Aorta (tissue), 5 donors: ENCODE measurements at places on chromosomes 6 and 20.

GRCh38 chr6:170174771-170175643 lies 115.9 kb downstream of the DLL1 start:
- peak; percentile 45 for DNase-seq

DNA sequence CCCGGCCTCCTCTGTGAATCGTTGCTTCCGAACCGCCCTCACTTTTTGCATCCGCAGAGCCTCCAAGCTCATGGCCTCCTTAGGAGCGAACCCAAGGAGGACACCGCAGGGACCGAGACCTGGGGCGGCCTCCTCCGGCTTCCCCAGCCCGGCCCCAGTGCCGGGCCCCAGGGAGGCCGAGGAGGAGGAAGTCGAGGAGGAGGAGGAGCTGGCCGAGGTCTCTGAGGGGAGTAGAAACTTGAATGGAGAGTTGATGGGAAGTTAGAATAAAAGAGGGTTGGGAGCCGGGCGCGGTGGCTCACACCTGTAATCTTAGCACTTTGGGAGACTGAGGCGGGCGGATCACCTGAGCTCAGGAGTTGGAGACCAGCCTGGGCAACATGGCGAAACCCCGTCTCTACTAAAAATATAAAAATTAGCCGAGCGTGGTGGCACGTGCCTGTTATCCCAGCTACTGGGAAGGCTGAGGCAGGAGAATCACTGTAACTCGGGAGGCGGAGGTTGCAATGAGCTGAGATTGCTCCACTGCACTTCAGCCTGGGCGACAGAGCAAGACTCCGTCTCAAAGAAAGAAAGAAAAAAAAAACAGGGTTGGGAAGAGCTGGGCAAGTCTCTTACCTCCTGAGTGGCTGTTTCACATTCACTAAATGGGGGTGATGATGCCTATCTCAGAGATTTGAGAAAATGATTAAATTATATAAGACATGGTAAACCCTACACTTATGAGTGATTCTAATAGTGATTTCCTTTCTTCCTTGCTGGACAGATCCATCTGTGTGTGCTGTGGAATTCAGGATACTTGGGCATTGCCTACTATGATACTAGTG lies 805 bp downstream of the MSH5 start:
- DNase-seq: no peak

GRCh38 chr6:34524499-34524898 lies 31.6 kb downstream of the SPDEF start:
- peak; percentile 33 for DNase-seq

DNA sequence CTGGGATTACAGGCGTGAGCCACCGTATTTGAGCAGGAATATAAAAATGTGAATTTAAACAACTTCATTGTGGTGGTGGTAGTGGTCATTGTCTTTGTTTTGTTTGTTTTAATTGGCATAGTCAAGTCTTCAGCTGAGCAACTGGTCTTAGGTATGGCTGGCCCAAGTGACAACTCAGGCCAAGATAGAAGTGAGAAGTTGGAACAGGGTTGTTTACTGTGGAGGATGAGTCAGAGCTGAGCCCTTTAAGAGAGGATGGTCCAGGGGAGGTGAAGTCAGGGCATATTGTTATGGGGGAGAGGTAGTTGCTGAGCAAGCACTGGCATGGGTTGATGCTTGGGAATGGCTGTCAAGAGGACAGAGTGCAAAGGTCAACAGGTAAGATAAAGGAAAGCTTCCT lies 308.2 kb downstream of the FARS2 start:
- no peak for DNase-seq

DNA sequence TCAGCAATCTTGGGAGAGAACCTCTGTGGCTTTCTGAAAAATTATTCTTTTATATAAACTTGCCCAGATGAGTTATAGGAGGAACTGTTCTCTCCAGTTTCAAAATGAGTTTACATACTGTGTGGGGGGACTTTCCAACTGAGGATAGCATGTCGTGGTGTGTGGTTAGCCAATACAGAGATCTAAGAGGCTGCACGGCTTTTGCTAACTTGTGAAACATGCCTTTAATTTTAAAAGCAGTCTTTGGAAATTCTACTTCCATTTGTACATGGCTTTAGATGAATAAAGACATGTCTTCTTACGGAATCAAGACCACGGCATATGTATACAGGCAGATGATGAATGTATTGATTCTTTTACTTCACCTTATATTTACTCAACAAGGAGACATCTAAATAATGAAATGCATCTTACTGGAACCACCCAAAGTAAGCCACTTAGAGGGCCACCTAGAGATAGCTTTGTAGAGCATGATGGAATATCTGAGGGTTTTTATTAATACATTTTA lies 39.8 kb downstream of the HIVEP1 start:
- DNase-seq: no peak

DNA sequence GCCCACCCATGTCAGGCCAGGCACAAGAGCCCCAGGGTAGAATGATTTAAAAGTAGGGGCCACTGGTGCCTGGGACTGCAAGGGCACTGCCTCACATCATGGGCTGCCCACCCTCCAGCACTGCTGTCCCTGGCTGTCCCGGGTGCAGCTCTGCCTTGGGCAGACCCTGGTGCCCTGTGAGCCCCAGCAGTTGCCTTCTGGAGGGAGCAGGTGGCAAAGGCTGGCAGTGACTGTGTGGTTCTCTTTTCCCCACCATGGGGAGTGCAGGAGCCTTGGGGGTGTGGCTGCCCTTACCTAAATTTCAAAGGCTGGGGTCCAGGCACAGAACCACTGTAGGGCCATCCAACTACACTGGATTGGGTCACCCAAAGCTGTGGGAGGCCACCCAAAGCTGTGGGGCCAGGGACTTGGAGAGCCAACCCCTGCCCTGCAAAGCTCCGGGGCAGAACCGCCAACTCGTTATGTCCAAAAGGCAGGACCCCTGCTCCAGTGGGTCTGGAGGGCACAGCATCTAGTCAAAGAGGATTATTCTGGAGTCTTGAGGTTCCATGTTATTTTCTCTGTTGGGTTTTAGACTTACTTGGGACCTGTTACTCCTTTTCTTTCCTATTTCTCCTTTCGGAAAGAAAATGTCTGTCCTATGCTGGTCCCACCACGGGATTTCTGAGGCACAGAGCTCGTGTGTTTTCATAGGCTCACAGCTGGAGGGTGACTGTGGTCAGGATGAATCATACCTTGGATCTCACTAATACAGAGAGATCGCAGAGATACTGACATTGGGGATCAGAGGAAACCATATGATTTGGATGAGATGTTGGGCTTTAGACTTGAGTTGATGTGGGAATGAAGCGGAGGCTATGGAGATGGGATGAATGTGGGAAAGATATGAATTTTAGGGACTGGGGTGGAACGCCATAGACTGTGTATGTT lies 65.3 kb downstream of the RAMACL start:
- no peak for DNase-seq

GRCh38 chr6:39344821-39345280 lies 22.3 kb upstream of the KCNK16 start:
- DNase-seq: no peak

DNA sequence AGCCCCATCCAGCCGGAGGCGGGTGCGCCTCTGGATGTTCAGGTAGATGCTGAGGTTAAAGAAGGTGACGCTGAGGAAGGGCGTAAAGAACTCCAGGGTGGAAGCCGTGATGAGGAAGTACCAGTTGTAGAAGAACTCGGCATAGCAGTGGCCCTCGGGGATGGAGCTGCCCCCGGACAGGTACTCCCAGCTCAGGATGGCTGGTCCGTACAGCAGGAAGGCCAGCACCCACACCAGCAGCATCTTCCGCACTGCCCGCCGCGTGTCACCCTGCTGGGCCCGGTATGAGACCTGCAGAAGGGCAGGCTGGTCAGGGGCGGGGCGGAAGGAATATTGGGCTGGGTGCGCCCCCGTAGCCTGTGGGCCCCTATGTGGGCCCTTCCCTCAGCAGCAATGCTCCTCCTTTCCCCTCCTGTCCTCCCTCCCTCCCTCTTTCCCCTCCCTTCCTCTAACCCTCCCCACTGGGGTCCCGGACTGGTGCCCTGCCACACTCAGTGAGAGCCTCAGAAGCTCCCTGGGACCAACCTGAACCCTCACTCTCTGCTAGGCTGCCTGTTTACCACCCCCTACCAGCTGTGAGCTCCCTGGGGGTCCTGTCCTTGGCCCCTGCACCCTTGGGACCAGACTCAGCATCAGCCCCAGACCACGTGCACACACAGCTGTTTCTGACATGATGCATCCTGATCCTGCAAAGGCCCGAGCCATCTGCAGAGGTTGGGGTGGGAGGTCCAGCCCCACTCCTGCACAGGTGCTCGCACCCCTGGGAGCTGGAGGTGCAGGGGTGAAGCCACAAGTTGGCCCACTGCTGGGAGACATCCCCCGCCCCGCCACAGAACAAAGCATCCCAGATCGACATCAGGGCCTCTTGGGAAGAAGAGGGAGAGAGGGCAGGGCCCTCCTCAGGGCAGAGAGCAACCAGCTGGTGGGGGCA lies 3.2 kb downstream of the HRH3 start:
- no peak for DNase-seq

DNA sequence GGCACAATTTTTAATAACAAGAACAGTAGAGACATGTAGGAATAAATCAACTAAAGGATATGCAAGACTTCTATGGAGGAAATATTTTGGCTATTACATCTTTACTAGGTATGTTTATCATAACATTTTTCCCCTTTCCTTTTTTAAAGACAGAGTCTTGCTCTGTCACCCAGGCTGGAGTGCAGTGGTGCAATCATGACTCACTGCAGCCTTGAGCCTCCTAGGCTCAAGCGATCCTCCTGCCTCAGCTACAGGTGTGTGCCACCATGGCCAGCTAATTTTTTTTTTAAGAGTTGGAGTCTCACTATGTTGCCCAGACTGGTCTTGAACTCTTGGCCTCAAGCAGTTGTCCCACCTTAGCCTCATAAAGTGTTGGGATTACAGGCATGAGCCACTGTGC lies 37.0 kb downstream of the AKAP7 start:
- DNase-seq: no peak

DNA sequence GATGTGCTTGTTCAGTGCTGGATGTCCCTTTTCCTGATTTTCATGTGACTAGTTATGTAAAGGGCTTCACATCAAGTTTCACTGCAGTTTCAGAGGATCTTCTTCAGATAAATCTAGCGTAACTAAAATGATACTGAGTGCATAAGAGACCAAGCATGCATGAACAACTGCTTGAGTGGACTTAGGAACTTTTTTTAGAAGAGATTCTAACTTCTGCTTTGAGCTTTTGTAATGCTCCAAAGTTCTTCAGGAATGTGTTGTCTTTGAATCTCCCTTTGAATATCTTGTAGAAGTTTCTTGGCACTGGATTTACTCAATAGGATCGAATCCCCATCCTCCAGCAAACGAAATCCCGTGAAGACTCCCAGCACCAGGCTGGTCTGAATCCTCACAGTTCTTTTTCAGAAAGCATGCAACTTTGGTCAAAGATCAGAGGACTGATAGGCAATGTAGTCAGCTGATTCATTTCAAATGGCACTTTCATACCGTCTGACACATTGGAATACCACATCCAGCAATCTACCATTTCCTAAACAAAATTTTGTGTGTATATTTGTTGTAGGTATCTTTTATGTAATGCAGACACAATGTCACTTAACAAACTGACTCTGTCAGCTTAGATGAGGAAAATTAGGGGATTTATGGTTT lies 33.2 kb downstream of the ENPP1 start:
- no peak for DNase-seq

GRCh38 chr20:41738604-41739206 lies 120.5 kb upstream of the CHD6 start:
- DNase-seq: no peak

DNA sequence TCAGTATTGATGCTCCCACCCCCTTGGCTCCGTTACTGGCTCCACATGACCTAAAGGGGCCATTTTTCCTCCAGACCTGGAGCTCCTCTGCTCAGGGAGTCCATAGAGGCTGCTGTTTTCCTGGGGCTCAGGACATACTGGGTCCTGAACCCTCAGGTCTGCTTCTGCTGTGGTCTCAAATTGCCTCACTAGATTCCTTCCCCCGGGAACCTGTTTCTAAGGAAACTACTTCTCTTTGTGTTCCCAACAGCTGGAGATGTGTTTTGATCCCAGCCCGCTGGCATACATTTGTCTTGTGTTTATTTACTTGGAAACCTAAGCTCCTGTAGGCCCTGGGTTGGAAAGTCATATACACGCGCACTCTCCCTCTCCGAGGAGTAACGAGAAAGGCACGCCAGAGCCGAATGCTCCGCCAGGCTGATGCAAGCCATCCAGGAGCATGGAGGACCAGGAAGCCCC lies 222.8 kb downstream of the UST start:
- DNase-seq: peak; percentile 78
